ENCODE measurements at places on chromosomes 7 and 10.

DNA sequence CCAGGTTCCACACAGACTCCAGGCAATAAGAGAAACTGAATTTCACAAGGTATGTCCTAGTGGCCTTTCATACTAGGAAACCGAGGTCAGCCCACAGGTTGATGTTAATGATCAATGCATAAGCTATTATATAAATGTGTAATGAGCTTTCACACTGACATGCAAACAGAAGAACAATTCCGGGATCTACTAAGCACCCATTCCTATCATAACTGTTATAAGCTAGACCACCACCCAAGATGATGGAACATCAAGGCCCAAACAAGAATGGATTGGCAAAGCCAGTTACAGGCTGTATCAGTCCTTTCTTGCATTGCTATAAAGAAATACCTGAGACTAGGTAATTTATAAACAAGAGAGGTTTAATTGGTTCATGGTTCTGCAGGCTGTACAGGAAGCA lies 15.2 kb downstream of the SORBS1 start:
- no peak for DNase-seq

GRCh38 chr7:20199015-20199737 lies 18.0 kb downstream of the MACC1 start:
- no peak for DNase-seq

- no peak for DNase-seq
Observed at GRCh38 chr7:144452064-144452463, 48.6 kb upstream of the NOBOX start.

GRCh38 chr7:83119494-83119893 lies 43.2 kb downstream of the PCLO start:
- no peak for DNase-seq

- DNase-seq, result no peak
Observed at GRCh38 chr7:44269417-44269816, 56.0 kb downstream of the CAMK2B start.

DNA sequence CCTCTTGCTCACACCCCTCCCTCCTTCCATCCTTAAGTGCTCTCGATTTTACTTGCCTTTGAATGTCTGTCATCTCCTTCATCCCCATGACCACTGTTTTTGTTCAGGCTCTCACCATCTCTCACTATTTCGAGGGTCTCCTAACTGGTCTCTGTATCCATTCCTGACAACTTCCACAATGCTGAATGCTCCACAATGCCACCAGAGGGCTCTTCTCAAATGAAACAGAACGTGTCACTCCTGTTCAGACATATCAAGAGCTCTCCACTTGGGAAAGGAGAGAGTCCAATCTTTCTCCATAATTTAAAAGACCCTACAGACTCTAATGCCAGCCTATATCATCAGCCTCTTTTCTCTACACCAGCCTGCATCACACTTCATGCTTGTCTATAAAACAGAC lies 9.0 kb upstream of the SLC13A1 start:
- DNase-seq, result no peak
